ENCODE measurements at places on chromosomes 16 and 17.

DNA sequence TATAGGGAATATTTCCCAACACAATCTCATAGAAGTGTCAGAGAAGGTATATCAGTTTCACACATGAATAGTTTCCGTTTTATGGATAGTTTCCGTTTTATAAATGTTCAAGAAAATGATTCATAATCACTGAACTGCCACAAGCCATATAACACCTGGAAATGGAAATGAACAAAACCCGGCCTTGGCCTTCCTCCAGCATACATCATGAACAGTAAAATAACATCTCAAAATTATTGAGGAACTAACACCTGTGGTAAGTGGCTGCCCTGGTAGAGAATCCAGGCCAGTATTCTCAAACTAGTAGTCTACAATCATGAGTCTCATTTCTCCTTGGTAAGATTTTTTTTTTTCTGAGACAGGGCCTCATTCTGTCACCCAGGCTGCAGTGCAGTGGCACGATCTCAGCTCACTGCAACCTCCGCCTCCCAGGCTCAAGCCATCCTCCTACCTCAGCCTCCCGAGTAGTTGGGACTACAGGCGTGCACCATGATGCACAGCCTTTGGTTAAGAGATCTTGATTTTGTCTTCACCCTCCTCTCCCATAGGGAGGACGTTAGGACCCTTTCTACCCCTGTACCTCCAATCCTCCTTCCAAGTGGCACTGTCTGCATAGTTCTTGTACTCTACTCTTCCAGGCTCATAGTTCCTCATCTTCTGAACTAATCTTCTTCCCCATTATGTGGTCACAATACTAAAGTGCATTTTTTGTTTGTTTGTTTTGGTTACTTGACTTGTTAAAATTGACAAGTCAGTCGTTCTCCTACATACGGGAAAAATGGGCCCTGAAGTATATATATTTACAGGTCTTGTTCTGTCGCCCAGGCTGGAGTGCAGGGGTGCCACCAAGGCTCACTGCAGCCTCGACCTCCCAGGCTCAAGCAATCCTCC lies 15.0 kb upstream of the RGS9 start:
- DNase-seq: no peak

GRCh38 chr17:80287806-80288567 lies 27.3 kb downstream of the RNF213 start:
- DNase-seq: no peak

- DNase-seq: no peak
Measured at GRCh38 chr17:17959520-17960361, 12.5 kb downstream of the TOM1L2 start.

DNA sequence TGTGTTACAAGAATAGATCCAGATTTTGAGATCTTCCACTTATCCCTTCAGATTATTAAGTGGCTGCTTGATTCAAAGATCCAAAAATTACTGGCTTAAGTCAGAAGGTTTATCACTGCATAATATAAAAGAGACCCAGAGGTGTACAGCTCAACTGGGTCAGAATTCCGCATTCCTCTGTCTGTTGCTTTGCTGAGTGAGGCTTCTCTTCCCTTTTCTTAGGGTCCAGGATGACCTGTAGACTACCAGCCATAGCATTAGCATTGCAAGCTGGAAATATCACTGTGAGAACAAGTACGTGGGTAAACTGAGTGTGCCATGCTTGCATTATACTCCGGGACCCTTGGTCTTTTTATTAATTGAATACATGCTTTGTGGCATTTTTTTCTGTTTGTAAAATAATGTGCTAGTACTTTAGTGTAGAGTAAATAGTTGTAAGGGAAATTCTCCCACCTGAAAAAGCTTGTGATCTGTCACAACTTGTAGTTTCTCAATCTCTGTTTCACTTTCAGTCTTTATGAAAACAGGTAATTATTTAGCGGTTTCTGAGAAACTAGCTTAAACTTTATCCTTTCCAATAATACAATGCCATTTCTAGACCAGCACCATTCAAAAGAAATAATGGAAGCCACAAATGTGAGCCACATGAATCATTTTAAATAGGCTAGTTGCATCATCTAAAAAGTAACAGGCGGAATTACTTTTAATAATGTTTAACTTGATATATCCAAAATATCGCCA lies 61.6 kb downstream of the TNRC6C start:
- DNase-seq: no peak

DNA sequence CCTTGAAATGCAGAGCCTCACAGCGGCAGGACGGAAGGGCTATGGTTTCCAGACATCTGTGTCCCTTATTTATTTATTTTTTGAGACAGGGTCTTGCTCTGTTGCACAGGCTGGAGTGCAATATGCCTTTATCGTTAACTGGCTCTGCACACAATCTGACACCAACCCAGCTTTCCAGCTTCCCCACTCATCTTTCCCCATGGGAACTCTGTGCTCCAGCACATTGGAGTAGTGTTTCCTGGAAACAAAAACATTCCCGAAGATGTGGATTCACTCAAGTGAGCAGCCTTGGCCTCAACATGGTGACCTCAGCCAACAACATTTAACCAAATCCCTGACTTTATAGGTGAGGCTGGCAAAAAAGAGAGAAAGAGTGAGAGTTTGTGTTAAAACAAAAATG lies 307.1 kb downstream of the TMEM114 start:
- DNase-seq: no peak

GRCh38 chr17:38358586-38359513 lies 7.2 kb downstream of the SOCS7 start:
- DNase-seq: no peak

- DNase-seq: no peak
Measured at GRCh38 chr16:84611041-84611440, 6.8 kb downstream of the COTL1 start.

- no peak for DNase-seq
Measured at GRCh38 chr17:39841134-39841683, 22.9 kb downstream of the IKZF3 start.

DNA sequence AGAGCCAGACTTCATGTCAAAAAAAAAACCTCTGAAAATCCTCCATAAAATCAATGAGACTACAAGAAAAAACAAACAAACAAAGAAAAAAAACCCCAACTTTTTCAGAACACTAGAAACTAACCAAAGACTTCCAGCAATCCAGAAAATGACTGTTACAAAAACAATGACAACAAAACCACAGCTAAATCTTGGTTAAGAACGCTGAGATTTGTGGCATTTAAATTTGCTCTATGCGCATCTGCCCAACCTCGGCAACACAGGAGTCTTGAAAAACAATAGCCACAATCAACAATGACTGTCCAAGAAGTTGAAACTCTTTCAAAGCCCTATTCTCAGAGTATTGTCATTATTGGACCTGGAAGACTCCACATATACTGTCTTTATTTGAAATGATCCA lies 402.4 kb downstream of the ZFHX3 start:
- no peak for DNase-seq

- DNase-seq: no peak
Measured at GRCh38 chr16:17450291-17450690, 20.5 kb downstream of the XYLT1 start.

GRCh38 chr16:81318711-81319110 lies 3.9 kb downstream of the GAN start:
- DNase-seq: peak; percentile 60

DNA sequence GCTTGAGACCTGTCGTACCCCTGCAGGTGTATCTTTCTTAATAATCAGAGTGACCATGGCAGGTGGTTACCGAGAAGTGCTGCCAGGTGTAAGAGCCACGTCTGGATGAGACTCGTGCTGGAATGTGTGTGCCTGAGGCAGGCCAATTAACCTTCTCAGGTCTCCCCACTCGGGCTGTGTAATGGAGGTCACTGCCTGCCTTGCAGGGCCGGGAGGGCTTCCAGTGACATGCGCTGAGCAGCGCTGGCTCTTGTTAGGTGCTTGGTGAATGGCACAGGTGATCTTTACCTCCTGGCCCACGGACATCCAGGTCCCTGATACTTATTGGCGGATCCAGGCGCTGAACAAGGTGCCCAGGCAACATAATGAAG lies 4.6 kb upstream of the GSE1 start:
- no peak for DNase-seq

All from H54 (cell line).